ENCODE measurements at places on chromosomes 4 and X.

GRCh38 chr4:78310007-78310739 is 241.4 kb upstream of the ANXA3 start:
- peak; percentile 86 for DNase-seq

DNA sequence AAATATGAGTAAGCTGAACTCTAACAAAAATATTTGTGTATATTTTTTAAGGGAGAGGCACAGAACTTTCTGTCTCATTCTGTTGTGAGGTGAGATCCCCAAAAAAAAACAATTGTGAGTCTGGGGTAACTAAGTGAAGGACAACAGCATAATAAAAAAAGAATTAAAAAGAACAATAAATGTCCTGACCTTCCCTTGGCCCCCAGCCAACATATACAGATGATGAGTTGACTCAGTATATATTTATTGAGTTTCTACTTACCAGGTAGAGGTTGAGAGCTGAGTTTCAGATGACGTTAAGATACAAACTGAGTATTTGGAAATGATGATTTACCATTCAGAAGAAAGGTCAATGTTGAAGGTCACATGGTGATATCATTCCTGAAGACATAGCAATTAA is 239.5 kb downstream of the KCNIP4 start:
- no peak for DNase-seq

DNA sequence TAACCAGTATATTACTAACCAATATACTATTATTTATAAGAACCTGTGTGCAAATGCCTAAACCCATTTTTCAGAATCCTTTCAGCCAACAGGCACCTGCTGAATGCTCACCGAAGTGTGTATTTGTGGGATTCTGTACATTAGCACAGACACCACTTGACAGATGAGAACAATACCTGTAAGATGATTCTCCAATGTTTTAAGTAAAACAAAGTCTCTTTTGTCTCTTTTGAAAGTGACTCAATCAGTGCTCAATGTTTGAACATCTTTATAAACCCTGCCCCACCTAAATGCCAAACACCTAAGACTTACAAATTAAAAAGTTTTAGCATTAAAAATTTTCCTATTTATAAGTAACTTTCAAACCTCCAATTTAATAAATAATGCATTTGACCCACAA is 763 bp downstream of the ASB9 start:
- DNase-seq = no peak

DNA sequence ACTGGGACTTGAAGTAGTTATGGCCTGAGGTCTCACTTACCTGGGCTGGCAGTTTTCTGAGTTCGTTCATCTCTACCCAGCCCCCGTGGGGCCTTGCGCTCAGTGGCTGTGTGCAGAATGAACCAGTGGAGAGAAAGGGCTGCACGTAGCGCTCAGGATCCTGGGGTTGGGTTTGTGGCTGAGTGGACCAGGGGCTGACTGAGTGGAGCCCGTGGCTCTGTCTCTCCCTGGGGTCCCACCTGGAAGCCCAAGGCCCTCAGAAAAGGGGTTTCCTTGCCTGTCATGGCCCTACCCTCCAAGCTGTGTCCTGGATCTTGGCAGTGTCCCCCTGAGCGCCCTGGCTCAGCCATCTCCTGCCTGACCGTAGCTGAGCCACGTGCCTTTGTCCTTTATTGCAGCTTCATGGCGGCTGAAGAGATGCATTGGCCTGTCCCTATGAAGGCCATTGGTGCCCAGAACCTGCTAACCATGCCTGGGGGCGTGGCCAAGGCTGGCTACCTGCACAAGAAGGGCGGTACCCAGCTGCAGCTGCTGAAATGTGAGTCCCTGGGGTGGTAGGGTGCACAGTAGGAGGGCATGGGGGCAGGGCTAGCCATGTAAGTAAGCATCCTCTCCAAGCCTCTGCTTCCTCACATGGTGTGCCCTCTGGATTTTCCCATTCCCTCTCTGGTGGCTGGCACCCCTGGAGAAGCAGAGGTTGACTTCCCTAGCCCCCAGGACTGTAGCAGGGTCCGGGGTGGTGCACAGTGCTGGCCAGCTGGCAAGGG is 23.2 kb upstream of the ADD1 start:
- no peak for DNase-seq

DNA sequence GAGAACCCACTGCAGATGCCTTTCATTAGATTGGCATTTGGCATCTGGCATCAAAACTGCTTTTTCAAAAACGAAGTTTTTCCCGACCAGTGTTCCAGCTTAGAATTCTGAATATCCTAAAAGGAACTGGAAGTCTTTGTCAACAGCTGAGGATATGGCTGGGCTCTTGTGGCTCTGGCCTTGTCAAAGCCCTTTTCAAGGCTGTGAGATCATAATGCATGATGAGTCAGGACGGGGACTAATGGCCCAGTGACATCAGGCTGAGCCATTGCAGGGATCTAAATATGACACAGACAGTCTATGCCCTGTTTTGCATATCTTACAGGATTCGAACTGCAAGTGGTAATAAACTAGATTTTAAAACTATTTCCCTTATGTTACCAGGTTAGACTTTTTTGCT is 306.4 kb downstream of the PTTG2 start:
- DNase-seq = peak; percentile 32

DNA sequence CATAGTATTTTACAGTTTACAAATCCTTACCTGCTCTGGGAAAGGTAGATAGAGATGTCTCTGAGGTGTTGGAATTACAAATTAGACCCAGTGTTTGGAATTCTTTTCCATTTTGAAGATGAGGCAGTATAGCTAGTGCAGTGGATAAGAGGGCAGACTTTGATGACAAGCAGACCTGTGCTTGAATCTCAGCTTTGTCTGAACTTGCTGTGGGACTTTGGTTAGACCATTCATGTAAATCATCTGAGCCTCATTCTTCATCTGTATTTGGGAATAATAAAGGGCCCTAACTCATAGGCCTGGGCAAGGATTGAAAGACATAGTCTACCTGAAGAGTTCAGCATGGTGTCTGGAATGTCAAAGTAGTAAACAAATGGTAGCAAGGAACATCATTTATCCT is 77.2 kb upstream of the BOD1L1 start:
- DNase-seq = no peak

- DNase-seq = no peak
Observed at GRCh38 chr4:32840461-32841189, 2120.5 kb downstream of the PCDH7 start.

GRCh38 chrX:15240414-15240813 is 29.5 kb downstream of the ASB9 start:
- DNase-seq = no peak

DNA sequence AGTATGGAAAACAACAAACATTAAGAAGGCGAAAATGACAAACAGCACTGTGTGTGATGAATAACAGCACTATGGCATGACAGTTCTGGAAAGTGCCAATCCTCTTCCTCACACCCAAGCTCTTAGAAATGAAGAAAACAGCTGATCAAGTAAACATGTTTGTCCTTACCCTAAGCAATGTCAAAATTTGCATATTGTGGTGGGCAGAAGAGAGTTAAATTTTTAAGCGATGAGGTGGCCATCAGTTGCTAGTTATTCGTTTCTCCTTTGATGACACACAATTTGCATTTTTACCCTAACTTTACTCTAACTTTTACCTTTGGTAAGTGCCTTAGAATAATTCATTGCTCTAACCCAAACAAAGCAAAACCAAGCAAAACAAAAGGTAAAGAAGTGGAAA is 8.8 kb downstream of the PROM1 start:
- no peak for DNase-seq

GRCh38 chr4:148834804-148835631 is 392.8 kb upstream of the NR3C2 start:
- DNase-seq = peak; percentile 47
